ENCODE measurements at places on chromosomes 13 and 19.

DNA sequence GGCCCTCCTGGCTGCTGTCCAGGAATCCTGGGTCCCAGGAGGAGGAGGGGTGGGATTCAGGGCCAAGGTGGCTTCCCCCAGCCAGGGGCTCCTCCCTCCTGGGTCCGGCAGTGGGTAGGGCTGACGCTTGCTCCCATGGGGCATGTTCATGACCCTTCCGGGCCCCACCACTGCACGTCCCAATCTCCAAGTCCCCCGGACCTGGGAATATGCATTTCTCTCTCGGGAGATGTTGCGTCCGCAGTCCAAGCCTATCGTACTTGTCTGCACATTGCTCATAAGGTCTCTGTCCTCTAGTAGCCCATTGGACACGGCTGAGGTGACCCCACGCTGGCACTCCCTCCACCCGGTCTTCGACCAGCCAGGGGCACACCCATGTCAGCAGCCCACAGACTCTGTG is 192.3 kb downstream of the TEX29 start:
- DNase-seq, result no peak

DNA sequence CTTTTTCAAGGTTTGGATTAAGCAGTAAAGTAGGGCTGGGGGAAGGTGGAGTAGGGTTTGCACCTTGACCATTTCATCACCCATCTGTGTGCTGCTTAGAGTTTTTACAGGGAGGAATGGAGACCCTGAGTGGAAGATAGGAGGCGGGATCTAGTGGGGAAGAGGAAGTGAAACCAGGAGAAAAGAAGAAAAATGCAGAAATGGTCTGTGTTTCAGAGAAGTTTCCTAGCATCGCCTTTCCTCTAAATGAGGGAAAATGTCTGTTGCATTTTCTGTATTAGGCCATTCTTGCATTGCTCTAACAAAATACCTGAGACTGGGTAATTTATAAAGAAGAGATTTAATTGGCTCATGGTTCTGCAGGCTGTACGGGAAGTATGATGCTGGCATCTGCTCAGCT is 64.1 kb downstream of the TPT1 start:
- DNase-seq, result no peak

- peak; percentile 84 for DNase-seq
Observed at GRCh38 chr13:43838909-43839308, 40.6 kb downstream of the CCDC122 start.

- DNase-seq, result peak; percentile 78
Observed at GRCh38 chr13:94656766-94657165, 55.1 kb downstream of the GPR180 start.

DNA sequence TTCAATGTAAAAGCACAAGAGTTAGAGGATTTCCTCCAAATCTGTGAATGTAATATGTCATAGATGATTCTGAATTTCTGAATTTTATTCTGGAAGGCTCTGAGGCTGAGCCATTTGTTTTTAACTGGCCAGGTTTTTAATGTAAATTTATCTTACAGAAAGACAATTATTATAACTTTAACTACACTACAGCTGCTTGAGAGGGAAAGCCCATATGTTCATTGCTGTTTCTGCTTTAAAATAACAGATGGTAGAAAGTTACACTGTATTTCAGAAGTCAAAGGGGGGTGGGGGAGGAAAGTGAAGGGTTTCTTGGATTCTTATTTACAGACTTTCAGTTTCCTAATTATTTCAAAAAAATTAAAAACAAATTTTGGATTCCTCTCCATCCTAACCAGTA is 62.8 kb downstream of the DNAJC15 start:
- no peak for DNase-seq

DNA sequence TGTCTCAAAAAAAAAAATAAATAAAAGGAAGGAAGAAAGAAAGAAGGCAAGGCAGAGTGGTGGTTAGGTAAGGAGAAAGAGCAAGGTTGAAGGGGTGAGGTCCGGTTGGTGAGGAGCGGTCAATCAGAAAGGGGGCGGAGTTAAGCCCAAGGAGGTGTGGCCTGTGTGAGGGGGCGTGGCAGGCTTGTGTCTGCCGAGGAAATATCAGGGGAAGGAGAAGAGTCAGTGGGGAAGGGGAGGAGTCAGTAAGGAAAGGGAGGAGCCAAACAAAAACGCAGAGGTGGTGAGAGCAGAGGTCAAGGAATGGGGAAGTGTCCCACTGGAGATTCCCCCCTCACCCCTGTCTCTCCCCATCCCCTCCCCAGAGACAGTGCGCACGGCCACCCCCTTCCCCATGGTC is 5.9 kb downstream of the CACNG7 start:
- DNase-seq, result no peak

DNA sequence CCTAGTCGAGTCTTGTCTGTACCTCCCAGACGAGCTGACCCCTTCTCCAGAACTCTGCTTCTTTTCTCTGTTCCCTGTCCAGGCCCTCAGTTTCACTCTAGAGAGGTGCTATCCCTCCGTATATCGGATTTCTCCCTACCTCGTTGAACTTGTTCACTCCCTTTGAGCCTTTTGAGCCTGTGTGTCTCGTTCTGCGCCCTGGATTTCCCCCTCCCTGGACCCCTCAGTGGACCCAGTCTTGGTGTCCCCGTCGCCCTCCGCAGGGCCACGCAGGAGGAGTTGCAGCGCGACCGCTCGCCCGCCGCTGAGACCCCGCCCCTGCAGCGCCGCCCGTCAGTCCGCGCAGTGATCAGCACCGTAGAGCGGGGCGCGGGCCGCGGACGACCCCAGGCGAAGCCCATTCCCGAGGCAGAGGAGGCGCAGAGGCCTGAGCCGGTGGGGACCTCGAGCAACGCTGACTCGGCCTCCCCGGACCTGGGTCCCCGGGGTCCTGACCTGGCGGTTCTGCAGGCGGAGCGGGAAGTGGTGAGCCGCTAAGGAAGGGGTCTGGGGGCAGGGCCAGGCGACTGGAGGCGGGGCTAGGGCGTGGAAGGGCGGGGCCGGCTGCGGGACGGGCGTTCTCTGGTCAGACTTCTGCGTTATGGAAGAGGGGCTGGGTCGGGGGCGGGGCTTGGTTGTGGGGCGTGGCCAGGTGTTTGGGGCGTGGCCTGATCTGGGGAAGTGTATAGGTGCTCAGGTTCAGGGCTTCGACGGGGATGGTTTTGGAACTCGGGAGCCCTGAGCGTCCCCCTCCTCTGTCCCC is 5.5 kb downstream of the EPS8L1 start:
- peak; percentile 75 for DNase-seq
